ENCODE measurements at places on chromosomes 2 and 18.

DNA sequence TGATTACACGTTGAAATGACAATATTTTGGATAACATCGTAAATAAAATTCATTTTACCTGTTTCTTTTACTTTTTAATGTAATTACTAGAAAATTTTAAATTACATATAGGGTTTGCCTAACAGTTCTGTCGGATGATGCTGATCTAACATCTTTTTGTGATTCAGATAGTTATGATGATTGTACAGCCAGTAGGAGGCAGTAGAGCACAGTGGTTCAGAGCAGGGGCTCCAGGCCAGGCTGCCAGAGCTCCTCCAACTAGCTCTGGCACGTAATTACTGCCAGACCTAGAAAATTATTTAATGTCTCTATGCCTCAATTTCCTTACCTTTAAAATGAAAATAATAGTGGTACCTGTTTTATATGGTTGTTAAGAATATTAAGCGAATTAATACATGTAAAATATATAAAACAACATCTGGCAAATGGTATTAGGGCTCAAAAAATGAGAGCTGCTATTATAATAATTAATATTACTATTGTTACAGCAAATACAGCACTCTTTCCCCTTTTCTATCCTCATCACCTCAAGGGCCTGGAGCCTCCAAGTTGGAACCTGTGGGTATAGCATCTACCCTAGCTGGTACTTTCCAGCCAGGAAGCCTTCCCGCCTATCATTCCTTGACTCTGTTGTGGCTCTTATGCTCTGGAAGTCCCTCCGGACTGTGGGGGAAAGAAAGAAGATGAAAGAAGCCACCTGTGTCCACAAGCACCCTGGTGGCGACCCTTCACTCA, 47.7 kb upstream of the PLA2R1 start:
- peak; percentile 85 for DNase-seq

DNA sequence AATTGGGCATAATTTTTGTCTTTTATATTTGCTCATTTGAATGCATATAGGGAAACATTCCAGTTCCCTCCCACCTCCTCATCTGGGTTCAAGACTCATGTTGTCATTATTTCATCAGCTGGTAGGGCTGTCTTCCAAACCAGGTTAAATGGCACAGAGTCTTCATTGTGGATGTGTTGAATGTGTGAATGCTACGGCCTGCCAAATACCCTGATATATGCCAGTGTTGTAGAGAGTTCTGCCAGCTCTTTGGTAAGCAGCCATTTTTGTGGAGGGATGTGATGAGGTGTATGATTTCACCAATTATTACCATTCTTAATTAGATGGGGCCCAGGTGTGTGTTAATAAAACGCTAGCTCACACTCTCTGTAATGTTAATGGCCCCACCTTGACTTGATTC, 121.7 kb downstream of the LYPD6B start:
- no peak for DNase-seq

DNA sequence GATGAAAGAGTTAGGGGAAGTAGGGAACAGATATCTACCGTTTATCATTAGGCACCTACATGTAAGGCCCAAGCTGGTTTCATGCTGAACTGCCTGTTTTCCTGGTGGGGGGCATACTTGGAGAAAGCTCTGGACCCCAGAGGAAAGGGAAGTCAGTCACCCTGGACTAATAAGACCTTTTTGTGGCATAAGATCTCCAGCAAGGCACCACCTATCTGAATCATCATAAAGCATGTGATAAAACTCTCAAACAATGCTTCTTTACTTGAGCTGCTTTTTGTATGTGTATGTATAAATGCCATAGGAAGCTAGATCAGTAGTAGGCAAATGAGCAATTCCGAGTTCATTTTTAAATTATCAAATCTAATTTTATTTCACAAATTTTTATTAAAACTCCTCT, 104.8 kb downstream of the TANC1 start:
- DNase-seq: no peak

- DNase-seq: no peak
These were observed 5.3 kb downstream of the LHCGR start for GRCh38 chr2:48750128-48750739.

DNA sequence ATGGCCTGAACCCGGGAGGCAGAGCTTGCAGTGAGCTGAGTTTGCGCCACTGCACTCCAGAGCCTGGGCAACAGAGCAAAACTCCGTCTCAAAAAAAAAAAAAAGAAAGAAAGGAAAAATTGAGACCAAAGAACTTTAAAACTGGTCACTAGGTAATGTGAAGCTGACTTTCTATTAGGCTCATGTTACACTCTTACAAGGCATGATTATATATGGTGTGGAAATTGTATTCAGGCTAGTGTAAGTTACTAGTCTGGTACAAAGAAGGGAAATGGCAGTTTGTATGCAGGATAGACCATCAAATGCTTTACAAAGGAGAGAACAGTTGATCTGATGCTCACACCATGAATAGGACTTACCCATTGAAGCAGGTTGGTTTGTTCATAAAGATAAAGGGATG, 35.4 kb upstream of the ARMC9 start:
- DNase-seq: no peak

GRCh38 chr2:101622210-101623030, 75.1 kb upstream of the MAP4K4 start:
- no peak for DNase-seq

GRCh38 chr2:207045531-207045930, 106.2 kb downstream of the CPO start:
- DNase-seq: no peak

DNA sequence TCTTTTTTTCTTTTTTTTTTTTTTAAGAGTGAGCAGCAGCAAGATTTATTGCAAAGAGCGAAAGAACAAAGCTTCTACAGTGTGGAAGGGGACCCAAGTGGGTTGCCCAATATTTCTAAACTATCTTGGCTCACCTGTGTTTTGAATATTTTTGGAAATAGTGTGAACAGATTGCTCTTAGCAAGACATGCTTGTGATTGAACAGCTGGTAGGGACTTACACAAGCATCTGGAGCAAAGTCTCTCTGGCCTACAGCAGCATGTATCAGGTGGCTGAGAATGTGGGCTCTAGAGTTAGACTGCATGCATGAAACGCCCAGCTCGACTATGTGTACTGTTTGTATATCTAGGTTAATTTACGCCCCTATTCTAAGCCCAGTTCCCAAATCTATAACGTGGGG, 40.3 kb upstream of the FBXO11 start:
- DNase-seq: no peak

DNA sequence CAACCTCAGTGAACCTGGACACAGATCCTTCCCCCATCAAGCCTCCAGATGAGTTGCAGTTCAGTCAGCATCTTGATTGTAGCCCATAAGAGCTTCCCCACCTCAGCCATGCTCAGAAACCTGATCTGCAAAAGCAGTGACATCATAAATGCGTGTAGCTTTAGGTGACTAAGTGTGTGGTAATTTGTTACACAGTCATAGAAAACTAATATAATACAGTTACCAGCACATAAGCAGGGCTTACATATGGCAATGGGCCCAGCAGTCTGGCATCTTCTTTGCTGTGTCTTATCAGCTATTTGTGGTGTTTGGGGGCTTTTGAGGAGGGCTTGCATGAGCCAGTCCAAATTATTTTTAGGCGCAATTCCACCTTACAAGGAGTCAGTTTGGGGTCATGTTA, 807.0 kb downstream of the SLC4A3 start:
- DNase-seq: no peak

- no peak for DNase-seq
These were observed 246.0 kb downstream of the LDLRAD4 start for GRCh38 chr18:13464432-13465123.

DNA sequence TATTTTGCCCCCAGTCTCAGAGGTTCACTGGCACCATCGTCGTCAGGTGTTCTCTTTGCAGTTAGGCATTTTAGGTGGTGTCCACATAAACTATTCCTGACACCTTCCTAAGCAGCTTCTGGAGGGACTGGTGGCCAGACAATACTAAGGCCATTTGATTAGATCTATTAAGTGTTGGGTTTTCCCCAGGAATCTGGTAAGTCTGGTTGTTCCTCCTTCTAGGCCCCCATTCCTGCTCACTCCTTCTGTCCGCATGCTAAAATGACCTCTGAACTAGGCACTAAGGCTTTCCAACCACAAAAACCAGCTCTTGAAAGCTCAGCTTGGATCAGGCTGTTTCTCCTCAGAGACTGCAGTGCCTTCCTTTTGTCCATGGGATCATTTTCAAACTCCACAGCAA, 100.7 kb downstream of the MGAT5 start:
- no peak for DNase-seq

DNA sequence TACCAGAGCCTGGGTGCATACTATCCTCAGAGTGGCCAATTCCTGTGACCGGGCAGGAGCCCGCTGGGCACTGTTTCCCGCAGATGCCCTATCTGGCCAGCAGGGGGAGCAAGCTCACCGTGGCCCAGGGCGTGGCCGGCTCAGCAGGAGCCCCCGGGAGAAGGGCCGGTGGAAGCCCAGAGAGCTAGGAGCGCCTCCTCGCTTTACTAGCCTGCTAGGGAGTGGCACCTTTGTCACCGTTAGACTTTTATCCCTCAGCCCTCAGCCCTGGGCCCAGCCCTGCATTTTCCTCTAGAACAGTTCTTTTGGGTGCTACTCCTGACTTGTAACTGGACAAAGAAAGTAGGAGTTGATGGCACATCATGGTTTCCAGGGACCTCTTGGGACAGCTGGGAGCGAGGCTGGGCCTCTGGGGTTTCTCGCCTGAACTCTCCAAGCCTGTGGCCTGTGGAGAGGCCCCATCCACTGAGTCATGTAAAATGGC, 24.0 kb downstream of the TMEM177 start:
- peak; percentile 86 for DNase-seq

GRCh38 chr2:4486971-4487370, 783.6 kb downstream of the DCDC2C start:
- DNase-seq: no peak

DNA sequence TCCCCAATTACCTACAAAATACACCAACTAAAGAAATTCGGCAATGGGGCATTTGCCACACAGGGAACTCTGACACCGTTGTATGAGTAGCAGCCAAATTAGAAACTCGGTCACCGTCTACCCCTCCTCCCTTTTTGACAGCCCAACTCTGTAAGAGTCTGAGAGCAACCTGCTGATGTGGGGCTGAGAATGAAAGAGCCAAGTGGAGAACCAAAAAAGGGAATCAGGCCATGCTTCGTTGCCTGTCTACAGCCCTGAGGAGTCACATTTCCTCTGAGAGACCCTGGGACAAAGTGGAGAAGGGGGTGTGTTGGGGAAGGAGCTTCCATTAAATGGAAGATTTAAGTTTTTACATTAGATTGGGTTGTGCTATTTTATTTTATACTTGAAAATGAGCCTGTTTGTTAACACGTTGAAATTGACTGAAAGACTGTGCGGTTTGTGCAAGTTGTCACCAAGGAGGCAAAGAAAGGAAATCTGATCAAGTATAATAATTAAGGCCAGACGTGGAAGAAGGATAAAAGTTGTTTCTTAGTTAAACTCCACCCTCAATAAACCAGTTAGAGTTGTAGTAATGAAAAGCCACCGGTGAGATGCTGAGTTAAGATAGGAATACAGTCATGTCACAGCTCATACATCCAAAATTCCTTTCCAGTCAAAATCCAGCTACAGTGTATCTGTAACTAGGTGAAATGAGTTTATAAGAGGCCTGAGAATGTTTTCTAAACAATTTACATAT, 131.7 kb upstream of the CREB1 start:
- peak; percentile 78 for DNase-seq

- DNase-seq: peak; percentile 65
These were observed 23.7 kb downstream of the METTL4 start for GRCh38 chr18:2547477-2548087.

DNA sequence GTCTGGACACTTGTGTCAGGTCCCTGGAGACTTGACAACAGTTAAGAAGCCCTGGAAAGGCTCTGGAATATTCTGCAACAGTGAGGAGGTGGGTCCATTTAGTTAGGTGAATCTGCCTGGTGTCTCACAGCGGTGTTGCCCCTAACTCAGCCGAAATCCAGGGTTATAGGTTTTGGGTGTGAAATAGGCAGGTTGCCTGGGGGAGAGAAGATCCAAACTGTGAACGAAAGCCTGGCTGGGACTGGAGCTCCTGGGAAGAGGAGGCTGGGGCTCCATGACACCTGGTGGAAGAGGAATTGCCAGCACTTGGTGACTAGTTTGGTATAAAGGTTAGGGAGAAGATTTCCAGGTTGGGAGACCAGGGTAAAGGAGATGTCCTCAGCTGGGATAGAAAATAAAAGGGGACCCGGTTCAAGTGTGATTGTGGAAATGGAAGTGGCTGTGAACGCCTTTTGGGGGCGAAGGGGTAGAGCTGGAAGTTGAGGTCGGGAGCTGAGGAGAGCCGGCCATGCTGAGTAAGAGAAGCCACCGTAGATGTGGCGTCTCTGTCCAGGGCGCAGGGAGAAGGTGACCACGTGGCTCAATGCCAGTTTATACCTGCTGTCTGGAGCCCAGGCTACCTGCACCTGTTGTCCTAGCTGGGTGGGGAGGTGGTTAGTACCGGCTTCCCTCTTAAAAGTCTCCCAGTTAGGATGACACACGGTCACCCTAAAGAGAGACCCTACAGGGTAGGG, 3.0 kb upstream of the GAREM2 start:
- no peak for DNase-seq

GRCh38 chr18:61732854-61733253, 160.0 kb downstream of the RNF152 start:
- DNase-seq: no peak

- DNase-seq: no peak
These were observed 484.7 kb upstream of the RAB12 start for GRCh38 chr18:8124232-8125146.

- DNase-seq: no peak
These were observed 186.4 kb downstream of the TNS1 start for GRCh38 chr2:217816396-217816869.

DNA sequence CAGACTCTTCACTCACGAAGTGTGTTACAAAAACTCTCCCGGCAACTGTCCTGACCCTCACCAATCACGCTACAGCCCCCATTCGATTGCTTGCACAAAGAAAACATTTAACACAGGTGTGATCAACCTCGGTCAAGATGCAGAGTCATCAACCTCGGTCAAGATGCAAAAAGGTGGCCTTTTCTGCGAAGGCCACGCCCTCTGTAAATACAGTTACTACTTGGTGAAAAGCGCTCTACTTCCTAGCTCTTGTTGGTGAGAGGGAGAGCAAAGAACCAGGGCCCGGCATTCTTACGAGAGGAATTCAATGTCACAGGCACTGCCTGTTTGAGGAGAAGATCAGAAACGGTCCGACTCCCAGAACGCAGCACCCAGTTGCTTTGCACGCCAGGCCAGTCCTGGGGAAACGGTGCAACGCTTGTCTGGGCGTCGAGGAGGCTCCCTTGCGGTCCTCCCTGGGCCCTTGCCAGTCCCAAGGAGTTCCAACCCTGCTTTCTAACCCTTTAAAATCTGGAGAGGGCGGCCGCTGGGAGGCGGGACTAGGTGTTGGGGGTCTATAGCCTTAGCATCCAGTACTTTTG, 1.9 kb downstream of the PIEZO2 start:
- DNase-seq: no peak
